ENCODE measurements at places on chromosomes 2 and 18. TPM values are rescaled to one million over a fixed set of nuclear protein-coding genes. Genes with fewer than 3 reads are reported as not detected.

Gene CRYGD
- total RNA-seq: not detected

GRCh38 chr2:16871411-16871810, 205.8 kb upstream of the CYRIA start:
- no peak overlapping the region for H3K27ac ChIP-seq
- H3K4me1 ChIP-seq: no peaks in the 10 kb centered on the region
- H3K27me3 ChIP-seq: no peaks in the 10 kb centered on the region
- no peak for DNase-seq
- no peak overlapping the region for H3K4me3 ChIP-seq
- no peaks in the 10 kb centered on the region for H3K36me3 ChIP-seq

GRCh38 chr2:191255756-191256312, 10.6 kb downstream of the MYO1B start:
- H3K27ac ChIP-seq: no peak overlapping the region
- no peak overlapping the region for H3K4me3 ChIP-seq
- no peaks in the 10 kb centered on the region for H3K36me3 ChIP-seq
- no peaks in the 10 kb centered on the region for H3K27me3 ChIP-seq

DNA sequence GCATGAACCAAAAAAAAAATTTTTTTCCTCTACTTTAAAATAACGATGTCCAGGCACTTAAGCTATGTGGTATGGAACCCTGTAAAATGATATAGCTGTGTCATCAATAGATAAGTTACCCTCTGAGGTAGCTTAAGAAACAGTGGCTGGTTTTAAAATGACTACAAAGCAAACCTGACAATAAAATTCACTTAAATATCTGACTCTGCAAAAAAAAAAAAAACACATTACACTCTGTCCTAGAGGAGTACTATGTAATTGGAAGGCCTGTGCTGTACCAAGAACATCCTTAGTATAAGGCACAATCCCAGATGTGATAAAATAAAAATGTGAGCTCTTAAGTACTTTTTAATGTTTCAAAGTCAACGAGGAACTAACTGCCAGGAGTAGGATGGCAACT, 322.4 kb downstream of the ALK start:
- H3K4me1 ChIP-seq: no peaks in the 10 kb centered on the region
- H3K27ac ChIP-seq: no peak overlapping the region
- no peaks in the 10 kb centered on the region for H3K27me3 ChIP-seq
- no peak overlapping the region for H3K4me3 ChIP-seq
- H3K36me3 ChIP-seq: no peaks in the 10 kb centered on the region
- no peak for DNase-seq

- peaks cover 2% of the 10 kb centered on the region for H3K4me1 ChIP-seq
- no peak for DNase-seq
Observed at GRCh38 chr2:148725564-148725963, 81.0 kb downstream of the EPC2 start.
